ENCODE measurements at places on chromosomes 11 and 22.
A peak's percentile ranks its signal among the peaks of the same experiment; 100 is the strongest.

DNA sequence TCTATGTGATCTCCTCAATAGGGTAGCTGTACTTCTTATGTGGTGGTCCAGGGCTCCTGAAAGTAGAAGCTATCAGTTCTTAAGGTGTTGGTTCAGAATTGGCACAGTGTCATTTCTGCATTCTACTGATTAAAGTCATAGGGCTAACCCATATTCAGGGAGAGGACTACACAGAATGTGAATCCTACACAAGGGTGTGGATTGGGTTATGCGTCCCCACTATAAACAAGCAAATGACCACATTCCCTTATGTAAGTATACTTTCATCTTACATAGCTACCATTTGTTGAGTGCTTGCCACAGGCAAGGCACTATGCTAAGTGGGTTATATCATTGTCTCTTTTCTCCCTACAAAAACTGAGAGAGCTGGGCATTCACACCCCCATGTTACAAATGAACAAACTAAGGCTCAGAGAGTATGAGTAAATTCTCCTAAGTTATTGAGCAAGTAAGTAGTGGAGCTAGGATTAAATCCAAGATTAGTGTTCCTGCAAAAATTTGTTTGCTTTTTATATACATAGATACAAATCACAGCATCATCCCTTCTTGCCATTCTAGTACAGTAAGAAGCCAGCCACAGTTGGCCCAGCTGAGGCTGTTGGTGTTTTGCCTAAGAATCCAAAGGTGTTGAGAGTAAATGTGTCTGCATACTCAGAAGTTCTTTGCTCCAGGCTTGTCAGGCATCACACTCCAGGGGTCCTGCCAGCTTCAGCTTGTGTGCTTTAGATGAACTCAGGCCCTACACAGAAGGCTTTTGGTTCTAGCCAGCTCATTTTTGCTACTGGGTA lies 157.8 kb downstream of the KIF18A start:
- H3K27ac ChIP-seq = no peak overlapping the region
- no peaks in the 10 kb centered on the region for H3K36me3 ChIP-seq
- no peaks in the 10 kb centered on the region for H3K27me3 ChIP-seq

GRCh38 chr11:86588566-86589090 lies 83.8 kb downstream of the ME3 start:
- H3K27ac ChIP-seq = no peak overlapping the region
- no peak for DNase-seq
- H3K4me1 ChIP-seq = peaks cover 11% of the 10 kb centered on the region
- no peaks in the 10 kb centered on the region for H3K27me3 ChIP-seq
- no peaks in the 10 kb centered on the region for H3K36me3 ChIP-seq
- H3K4me3 ChIP-seq = no peak overlapping the region

DNA sequence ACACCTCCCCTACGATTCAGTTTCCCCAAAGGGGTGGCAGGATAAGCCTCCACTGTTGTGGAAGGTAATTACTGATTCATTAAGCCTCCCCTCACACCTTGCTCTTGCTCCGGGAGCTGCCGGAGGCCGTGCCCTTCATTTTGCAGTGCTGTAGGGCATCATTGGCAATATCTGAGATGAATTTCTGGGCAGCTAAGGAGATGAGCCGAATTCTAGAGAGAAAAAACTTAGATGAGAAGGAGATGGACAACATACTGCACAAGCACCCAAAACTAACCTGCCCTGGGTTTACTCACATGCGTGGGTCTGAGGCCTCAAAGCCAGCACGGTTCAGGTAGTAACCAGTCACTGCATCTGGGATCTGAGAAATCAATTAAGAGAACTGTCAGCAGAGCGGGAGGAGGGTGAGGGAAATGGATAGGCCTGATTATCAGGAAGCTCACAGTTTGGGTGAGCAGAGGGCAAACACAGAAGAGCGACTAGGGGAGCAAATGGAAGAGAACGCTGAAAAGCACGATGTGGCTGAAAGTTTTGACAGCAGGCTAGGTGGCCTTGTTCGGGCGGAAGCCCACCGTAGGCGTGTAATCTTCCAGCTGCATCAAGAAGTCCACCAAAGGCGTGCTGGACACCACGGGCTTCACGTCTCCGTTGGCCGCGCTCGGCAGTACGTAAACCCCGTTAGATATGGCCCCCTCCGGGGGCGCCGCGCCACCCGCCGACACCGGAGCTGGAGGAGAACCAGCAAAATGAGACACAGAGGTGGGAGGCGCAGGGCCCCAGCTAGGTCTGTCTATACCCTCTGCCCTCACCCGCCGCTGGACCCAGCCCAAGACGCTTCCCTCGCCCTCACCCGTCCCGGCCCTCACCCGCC lies 689 bp downstream of the TAF10 start:
- peak; percentile 82 for DNase-seq
- H3K27me3 ChIP-seq = no peaks in the 10 kb centered on the region
- peak overlapping the region; percentile 72 for H3K4me3 ChIP-seq
- peak overlapping the region; percentile 97 for H3K27ac ChIP-seq
- peaks cover 46% of the 10 kb centered on the region for H3K4me1 ChIP-seq

GRCh38 chr22:30002861-30003486 lies 77.3 kb upstream of the HORMAD2 start:
- no peak overlapping the region for H3K4me3 ChIP-seq
- DNase-seq = no peak
- peaks cover 47% of the 10 kb centered on the region for H3K36me3 ChIP-seq
- H3K4me1 ChIP-seq = peaks cover 10% of the 10 kb centered on the region
- H3K27me3 ChIP-seq = no peaks in the 10 kb centered on the region

DNA sequence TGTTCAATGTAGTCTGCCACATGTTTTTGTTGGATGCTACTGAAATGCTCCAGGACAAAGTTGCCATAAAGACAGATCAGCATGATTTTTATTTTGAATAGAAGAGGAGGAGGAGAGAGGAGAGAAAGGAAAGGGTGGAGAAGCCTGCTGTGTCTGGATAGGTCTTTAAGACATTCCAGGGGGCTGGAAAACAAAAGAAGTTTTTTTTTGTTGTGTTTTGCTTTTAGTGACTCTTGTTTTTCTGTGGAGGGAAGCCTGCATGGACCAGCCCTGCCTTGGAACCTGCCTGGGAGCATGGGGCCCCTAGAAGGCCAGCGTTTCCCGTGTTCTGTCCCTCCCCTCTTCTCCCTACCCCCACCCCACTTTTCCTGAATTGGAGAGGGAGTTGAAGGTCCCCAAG lies 2.3 kb downstream of the TSPAN18 start:
- peaks cover 44% of the 10 kb centered on the region for H3K4me1 ChIP-seq
- H3K36me3 ChIP-seq = no peaks in the 10 kb centered on the region
- H3K27me3 ChIP-seq = peaks cover 13% of the 10 kb centered on the region
- H3K4me3 ChIP-seq = no peak overlapping the region
- DNase-seq = no peak

GRCh38 chr11:106286881-106287504 lies 209.5 kb downstream of the AASDHPPT start:
- no peak overlapping the region for H3K27ac ChIP-seq
- H3K4me3 ChIP-seq = no peak overlapping the region
- DNase-seq = no peak
- H3K27me3 ChIP-seq = no peaks in the 10 kb centered on the region

DNA sequence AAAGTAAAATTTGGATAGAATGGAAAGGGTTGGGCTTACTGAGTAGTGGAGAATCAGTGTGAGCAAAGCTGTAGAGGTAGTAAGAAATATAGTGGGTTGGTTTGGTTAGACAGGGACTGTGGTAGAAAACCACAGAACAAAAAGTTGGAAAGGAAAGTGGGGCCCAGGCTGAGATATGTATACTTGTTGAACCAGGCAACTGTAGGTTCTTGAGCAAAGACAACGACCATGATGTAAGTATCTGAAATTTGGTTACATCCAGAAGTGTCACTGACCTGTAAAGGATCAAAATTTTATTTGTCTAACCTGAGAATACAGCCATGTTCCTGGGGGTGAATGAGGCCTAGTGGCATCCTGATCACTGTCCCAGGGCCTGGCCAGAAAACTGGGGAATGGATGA lies 114.1 kb downstream of the STIM1 start:
- H3K27me3 ChIP-seq = no peaks in the 10 kb centered on the region
- H3K4me3 ChIP-seq = no peak overlapping the region
- H3K27ac ChIP-seq = peak overlapping the region; percentile 67
- no peak for DNase-seq
- peaks cover 3% of the 10 kb centered on the region for H3K36me3 ChIP-seq
- peaks cover 50% of the 10 kb centered on the region for H3K4me1 ChIP-seq

- peaks cover 4% of the 10 kb centered on the region for H3K4me1 ChIP-seq
- DNase-seq = no peak
- H3K4me3 ChIP-seq = no peak within 1 kb of the TSS
- H3K36me3 ChIP-seq = peaks cover 53% of the 10 kb centered on the region
Measured at GRCh38 chr11:6205366-6205765, at the start of gene C11orf42. C11orf42 (plus strand) TSS chr11:6205557; CDS start chr11:6205616, 59 bp downstream.

GRCh38 chr11:10109806-10110205 lies 184.2 kb downstream of the SBF2 start:
- no peaks in the 10 kb centered on the region for H3K27me3 ChIP-seq
- DNase-seq = no peak
- H3K27ac ChIP-seq = peak overlapping the region; percentile 53
- H3K36me3 ChIP-seq = no peaks in the 10 kb centered on the region
- no peak overlapping the region for H3K4me3 ChIP-seq

DNA sequence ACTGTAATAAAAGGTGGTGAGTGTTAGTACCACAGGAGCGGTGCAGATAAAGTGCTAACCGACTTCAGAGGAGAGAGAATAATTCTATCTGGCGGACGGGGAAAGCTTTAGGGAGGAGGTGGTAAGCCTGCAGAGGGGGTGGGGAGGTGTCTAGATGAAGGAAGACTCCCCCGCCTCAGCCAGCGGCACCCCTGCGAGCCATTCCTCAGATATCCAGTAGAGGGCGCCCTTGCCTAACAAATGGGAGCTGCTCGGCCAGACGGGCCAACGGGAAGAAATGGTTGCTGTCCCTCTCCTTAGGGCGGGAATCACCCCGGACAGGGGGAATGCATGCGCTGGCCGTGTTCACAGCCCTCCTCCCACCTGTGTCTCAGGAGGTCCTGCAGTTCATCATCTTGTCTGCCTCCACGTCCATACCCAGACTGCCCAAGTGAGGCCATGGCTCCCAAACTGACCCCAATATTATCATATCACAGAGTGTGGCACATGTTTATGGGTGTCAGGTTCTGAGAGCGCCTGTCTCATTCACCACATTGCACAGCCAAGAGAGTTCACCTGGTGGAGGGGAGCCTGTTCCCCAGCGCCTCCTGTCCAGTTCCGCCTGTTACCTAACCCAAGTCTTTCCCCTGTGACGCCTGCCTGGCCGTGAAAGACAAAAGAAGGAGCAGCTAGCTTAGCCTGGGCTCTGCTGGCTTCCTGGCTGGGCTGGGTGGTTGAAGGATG lies 85.5 kb downstream of the ST3GAL4 start:
- peaks cover 15% of the 10 kb centered on the region for H3K4me1 ChIP-seq
- no peaks in the 10 kb centered on the region for H3K36me3 ChIP-seq
- H3K4me3 ChIP-seq = no peak overlapping the region
- H3K27ac ChIP-seq = no peak overlapping the region
- peak; percentile 86 for DNase-seq

GRCh38 chr11:25702417-25702816 lies 629.5 kb upstream of the ANO3 start:
- no peaks in the 10 kb centered on the region for H3K27me3 ChIP-seq
- no peak overlapping the region for H3K27ac ChIP-seq
- DNase-seq = no peak
- no peaks in the 10 kb centered on the region for H3K36me3 ChIP-seq
- no peaks in the 10 kb centered on the region for H3K4me1 ChIP-seq
- no peak overlapping the region for H3K4me3 ChIP-seq

DNA sequence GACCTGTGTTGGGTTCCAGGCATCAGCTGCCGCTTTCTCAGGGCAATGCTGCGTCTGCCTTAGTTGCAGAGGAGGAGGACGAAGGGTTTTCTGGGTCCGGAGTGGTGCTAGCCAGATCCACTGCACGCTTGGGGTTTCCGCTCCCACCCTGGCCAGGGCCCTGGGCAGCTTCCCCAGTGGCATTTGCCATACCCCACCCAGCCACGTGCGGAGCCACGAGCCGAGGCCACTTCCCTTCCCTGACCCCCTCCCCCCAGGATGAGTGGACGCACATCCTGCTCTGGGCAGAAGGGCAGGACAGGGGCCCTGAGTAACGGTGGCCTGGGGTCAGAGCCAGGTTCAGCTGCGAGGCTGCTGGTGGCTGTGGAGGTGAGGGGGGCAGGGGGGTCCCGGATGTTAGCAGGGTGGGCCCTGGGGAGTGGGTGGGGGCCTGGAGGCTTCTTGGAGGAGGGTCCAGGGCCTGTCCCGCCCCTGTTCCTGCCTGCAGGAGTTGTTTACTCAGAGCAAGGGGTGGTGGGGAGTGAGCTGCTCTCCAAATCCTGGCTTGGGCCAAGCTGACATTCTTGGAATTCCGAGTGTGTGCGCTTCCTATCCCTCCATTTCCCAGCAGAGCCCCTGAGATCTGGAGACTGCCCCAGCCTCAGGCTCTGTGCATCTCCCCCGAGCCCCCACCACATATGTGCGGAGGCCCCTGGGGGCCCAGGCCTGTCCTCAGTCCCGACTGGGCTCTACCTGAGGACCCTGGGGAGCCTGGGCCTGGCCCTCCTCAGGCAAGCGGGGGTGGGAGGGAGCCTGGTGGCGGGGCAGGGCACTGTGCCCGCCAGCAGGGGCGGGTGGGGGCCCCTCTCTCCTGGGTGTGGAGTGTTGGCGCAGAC lies 1.4 kb downstream of the TSPAN4 start:
- DNase-seq = peak; percentile 97
- peaks cover 3% of the 10 kb centered on the region for H3K27me3 ChIP-seq
- peak overlapping the region; percentile 97 for H3K27ac ChIP-seq
- H3K36me3 ChIP-seq = peaks cover 14% of the 10 kb centered on the region

DNA sequence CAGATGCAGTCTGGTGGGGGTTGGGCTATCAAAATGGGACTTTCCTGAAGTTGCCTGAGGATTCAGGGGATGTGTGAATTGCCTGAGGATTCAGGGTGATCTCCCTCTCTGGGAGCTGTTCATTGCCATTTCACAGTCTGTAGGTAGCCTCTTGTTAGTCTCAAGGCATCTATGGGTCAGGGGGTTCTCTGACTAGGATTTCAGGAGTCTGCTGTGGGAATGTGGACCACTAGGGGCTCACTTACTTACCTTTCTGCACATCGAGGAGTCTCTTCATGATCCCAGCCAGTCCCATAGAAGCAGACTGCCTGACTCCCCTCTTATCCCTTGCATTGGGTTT lies 54.0 kb downstream of the KCNQ1OT1 start:
- no peaks in the 10 kb centered on the region for H3K27me3 ChIP-seq
- H3K27ac ChIP-seq = no peak overlapping the region
- no peak for DNase-seq
- H3K4me3 ChIP-seq = no peak overlapping the region
- no peaks in the 10 kb centered on the region for H3K4me1 ChIP-seq
- H3K36me3 ChIP-seq = no peaks in the 10 kb centered on the region
